ENCODE measurements at places on chromosomes 2 and 18. TPM values are rescaled to one million over a fixed set of nuclear protein-coding genes. Genes with fewer than 3 reads are reported as not detected.

GRCh38 chr2:113755035-113755834 lies 1.2 kb downstream of the SLC35F5 start:
- no peaks in the 10 kb centered on the region for H3K27me3 ChIP-seq
- peak overlapping the region; percentile 91 for H3K4me3 ChIP-seq
- peak overlapping the region; percentile 95 for H3K27ac ChIP-seq
- DNase-seq, result peak; percentile 26
- peaks cover 4% of the 10 kb centered on the region for H3K36me3 ChIP-seq

- DNase-seq, result no peak
- H3K27me3 ChIP-seq, result no peaks in the 10 kb centered on the region
- H3K27ac ChIP-seq, result no peak overlapping the region
- peaks cover 30% of the 10 kb centered on the region for H3K4me1 ChIP-seq
Measured at GRCh38 chr2:30398084-30398873, 48.8 kb upstream of the LCLAT1 start.

DNA sequence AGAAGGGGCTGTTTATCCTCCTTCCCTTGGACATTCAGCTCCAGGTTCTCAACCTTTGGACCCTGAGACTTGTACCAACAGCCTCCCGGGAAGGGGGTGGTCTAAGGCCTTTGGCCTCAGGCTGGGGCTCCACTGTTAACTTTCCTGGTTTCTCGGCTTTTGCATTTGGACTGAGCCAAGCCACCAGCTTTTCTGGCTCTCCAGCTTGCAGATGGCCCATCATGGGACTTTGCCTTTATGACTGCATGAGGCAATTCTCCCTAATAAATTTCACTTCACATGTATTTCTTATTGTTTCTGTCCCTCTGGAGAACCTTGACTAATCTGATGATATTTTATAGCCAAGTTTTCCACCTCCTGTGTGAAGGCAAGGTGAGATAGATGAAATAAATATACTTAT lies 180.8 kb downstream of the PPP1R1C start:
- no peak overlapping the region for H3K27ac ChIP-seq
- DNase-seq, result no peak
- H3K27me3 ChIP-seq, result no peaks in the 10 kb centered on the region
- no peaks in the 10 kb centered on the region for H3K4me1 ChIP-seq
- H3K36me3 ChIP-seq, result no peaks in the 10 kb centered on the region
- H3K4me3 ChIP-seq, result no peak overlapping the region

DNA sequence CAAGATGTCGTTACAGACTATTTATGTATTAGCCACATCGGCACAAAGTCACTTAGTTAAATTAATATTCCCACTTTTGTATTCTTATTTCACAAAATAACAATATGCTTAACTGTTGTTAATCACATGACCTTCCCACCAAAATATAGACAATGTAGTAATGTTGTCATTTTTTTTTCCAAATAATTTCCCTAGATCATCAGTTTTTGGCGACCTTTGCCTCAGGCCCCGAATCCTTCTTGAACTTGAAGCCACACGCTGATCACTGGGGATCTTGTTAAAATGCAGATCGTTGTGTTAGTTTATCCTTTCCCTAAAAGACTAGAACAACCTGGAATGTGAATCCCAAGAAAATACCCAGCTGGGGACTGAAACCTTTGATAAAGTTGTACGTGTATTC lies 497.6 kb downstream of the SUCLG1 start:
- H3K27ac ChIP-seq, result no peak overlapping the region
- H3K4me3 ChIP-seq, result no peak overlapping the region
- no peaks in the 10 kb centered on the region for H3K4me1 ChIP-seq
- no peaks in the 10 kb centered on the region for H3K27me3 ChIP-seq

- H3K36me3 ChIP-seq, result no peaks in the 10 kb centered on the region
- H3K27ac ChIP-seq, result no peak overlapping the region
- DNase-seq, result no peak
- no peaks in the 10 kb centered on the region for H3K4me1 ChIP-seq
- no peak overlapping the region for H3K4me3 ChIP-seq
Measured at GRCh38 chr2:1990724-1991123, 246.4 kb upstream of the PXDN start.

- no peaks in the 10 kb centered on the region for H3K36me3 ChIP-seq
- DNase-seq, result no peak
- H3K27me3 ChIP-seq, result no peaks in the 10 kb centered on the region
Measured at GRCh38 chr2:85248773-85249509, 78.8 kb downstream of the TGOLN2 start.

- H3K27me3 ChIP-seq, result peaks cover 33% of the 10 kb centered on the region
- peaks cover 29% of the 10 kb centered on the region for H3K4me1 ChIP-seq
- H3K36me3 ChIP-seq, result no peaks in the 10 kb centered on the region
Measured at GRCh38 chr2:127664065-127664894, 11.1 kb downstream of the LIMS2 start.

GRCh38 chr2:136384531-136385303 lies 266.8 kb upstream of the CXCR4 start:
- no peaks in the 10 kb centered on the region for H3K27me3 ChIP-seq
- peak; percentile 56 for DNase-seq
- H3K4me3 ChIP-seq, result no peak overlapping the region
- H3K36me3 ChIP-seq, result no peaks in the 10 kb centered on the region
- H3K4me1 ChIP-seq, result peaks cover 2% of the 10 kb centered on the region

GRCh38 chr2:147718831-147719230 lies 126.0 kb upstream of the ACVR2A start:
- H3K4me1 ChIP-seq, result no peaks in the 10 kb centered on the region
- DNase-seq, result no peak
- no peaks in the 10 kb centered on the region for H3K36me3 ChIP-seq
- no peaks in the 10 kb centered on the region for H3K27me3 ChIP-seq
- H3K4me3 ChIP-seq, result no peak overlapping the region

DNA sequence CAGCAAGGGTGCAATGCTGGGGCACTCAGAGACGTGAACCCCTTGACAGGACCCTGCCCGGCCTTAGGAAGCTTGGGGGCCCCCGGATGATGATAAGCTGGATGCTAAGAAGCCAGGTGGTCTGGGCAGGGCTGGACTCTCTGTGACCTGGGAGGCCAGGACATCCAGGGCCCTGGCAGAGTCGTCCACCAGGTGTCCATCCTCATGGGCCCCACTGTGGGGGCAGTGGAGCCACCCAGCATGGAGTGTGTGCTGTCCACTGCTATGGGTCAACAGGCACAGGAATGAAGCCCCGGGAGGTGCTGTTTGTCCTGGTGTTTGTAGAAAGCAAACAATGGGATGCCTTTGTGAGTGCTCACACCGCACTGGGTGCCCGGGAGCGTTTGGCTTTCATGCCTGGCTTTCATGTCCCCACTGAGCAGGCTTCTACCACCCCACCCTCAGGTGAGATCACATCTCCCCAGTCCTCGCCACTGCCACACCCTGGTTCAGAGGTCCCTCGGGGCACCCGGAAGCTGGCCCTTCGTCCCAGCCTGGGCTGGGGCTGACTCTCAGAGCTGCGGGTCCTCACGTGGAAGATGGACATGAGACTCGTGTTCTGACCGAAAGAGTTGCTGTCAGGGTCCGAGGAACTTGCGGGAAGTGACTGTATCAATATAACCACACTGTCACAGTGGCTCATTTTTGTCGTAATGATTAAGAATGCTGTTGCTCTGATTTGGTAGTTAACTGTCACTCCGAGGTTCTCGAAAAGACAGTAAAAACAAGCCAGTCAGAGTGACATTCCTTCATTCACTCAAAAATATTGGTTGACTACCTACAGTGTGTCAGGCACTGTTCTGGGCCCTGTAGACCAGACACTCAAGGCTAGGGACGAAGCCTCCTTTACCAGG lies 53.3 kb downstream of the INHBB start:
- no peaks in the 10 kb centered on the region for H3K36me3 ChIP-seq
- DNase-seq, result no peak
- peaks cover 16% of the 10 kb centered on the region for H3K27me3 ChIP-seq
- H3K4me1 ChIP-seq, result peaks cover 13% of the 10 kb centered on the region

DNA sequence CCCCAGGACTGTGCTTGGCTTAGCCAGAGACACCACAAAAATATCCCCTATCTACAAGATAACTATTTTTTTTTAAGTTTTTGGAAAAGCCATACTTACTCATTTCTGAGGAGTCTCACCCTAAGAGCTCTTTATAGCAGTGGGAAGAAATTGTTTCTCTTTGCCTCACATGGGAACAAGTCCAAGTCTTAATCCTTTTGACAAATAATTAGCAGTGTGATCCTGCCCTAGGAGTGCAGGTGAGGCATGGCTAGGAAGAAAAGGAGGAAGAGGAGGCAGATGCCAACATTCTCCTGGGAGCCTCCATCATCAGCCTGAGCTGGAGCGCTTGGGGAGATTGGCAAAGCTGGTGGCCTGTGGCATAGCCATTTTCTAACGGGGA lies 115.6 kb downstream of the STPG4 start:
- H3K4me1 ChIP-seq, result peaks cover 27% of the 10 kb centered on the region
- no peaks in the 10 kb centered on the region for H3K27me3 ChIP-seq
- no peaks in the 10 kb centered on the region for H3K36me3 ChIP-seq

- no peak overlapping the region for H3K4me3 ChIP-seq
- H3K27ac ChIP-seq, result no peak overlapping the region
- H3K4me1 ChIP-seq, result peaks cover 4% of the 10 kb centered on the region
- DNase-seq, result no peak
- H3K27me3 ChIP-seq, result no peaks in the 10 kb centered on the region
- no peaks in the 10 kb centered on the region for H3K36me3 ChIP-seq
Measured at GRCh38 chr2:186852508-186852907, 3.5 kb upstream of the ZSWIM2 start.

UGT1A8 gene
- not detected for total RNA-seq

WDR12 gene
- 24.0 TPM for total RNA-seq

KCNG2 gene
- not detected for total RNA-seq

TDRD15 gene
- total RNA-seq, result not detected

C2orf49 gene
- 37.9 TPM for total RNA-seq
